Tibial nerve (tissue), 4 donors: ENCODE measurements at places on chromosomes 7 and 10. TPM values are rescaled to one million over a fixed set of nuclear protein-coding genes. Genes with fewer than 3 reads are reported as not detected.

- H3K4me3 ChIP-seq, result no peak overlapping the region
- no peaks in the 10 kb centered on the region for H3K36me3 ChIP-seq
- no peaks in the 10 kb centered on the region for H3K27me3 ChIP-seq
These were observed 4.7 kb upstream of the LOXL4 start for GRCh38 chr10:98272656-98273055.

GRCh38 chr10:103397191-103397825, 882 bp downstream of the PDCD11 start:
- peak overlapping the region; percentile 78 for H3K4me3 ChIP-seq
- peaks cover 49% of the 10 kb centered on the region for H3K4me1 ChIP-seq
- H3K27ac ChIP-seq, result no peak overlapping the region
- DNase-seq, result no peak
- peaks cover 5% of the 10 kb centered on the region for H3K36me3 ChIP-seq

DNA sequence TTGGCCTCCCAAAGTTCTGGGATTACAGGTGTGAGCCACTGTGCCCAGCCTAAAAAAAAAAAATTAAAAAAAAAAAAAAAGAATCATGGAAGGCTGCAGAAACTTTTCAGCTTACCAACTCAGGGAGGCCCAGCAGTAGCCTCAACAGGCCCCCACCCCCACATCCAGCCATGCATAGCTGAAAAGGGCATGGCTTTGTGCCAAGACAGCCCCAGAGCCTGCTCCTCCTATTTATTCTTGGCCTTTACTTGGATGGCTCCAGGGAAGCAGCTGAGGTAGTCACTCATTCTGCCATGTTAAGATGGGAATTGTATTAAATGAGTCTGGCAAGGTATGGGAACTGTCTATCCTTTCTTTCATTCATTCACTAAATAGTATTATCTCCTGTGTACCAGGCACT, 13.7 kb upstream of the CNNM2 start:
- H3K4me3 ChIP-seq, result no peak overlapping the region
- H3K36me3 ChIP-seq, result no peaks in the 10 kb centered on the region
- no peaks in the 10 kb centered on the region for H3K4me1 ChIP-seq
- no peaks in the 10 kb centered on the region for H3K27me3 ChIP-seq
- no peak overlapping the region for H3K27ac ChIP-seq
- DNase-seq, result no peak

- H3K4me3 ChIP-seq, result no peak overlapping the region
- no peaks in the 10 kb centered on the region for H3K4me1 ChIP-seq
- H3K36me3 ChIP-seq, result no peaks in the 10 kb centered on the region
- no peaks in the 10 kb centered on the region for H3K27me3 ChIP-seq
These were observed 65.8 kb downstream of the BLNK start for GRCh38 chr10:96205580-96205979.

Gene CALY
- 1.2 TPM for total RNA-seq

Gene GPNMB
- total RNA-seq, result 156 TPM

DNA sequence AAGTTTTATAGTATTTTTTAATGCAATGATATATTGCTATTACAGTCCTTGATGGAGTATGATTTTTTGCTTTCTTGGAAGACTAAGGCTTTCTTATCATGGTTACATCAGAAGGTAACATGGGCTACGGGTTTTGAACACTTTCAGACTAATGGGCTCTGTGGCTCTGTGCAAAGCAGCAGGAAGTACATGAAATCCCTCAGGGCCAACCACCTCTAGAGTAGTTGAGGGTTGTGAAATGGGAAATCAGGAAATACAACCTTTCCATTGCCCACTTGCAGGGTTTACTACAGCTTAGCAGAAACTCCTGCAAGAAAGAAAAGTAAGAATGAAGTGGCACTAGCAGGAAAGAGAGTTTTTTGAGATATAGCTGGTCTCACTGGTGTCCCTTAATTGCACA, 853.5 kb downstream of the KCNMA1 start:
- H3K27ac ChIP-seq, result no peak overlapping the region
- H3K27me3 ChIP-seq, result no peaks in the 10 kb centered on the region
- no peaks in the 10 kb centered on the region for H3K4me1 ChIP-seq
- H3K4me3 ChIP-seq, result no peak overlapping the region
- H3K36me3 ChIP-seq, result no peaks in the 10 kb centered on the region

Gene POLD2
- total RNA-seq, result 81.6 TPM

- peaks cover 74% of the 10 kb centered on the region for H3K36me3 ChIP-seq
- H3K4me3 ChIP-seq, result no peak overlapping the region
- no peaks in the 10 kb centered on the region for H3K4me1 ChIP-seq
- H3K27ac ChIP-seq, result no peak overlapping the region
- H3K27me3 ChIP-seq, result no peaks in the 10 kb centered on the region
These were observed 21.5 kb downstream of the RPP38 start for GRCh38 chr10:15118615-15119014.

DNA sequence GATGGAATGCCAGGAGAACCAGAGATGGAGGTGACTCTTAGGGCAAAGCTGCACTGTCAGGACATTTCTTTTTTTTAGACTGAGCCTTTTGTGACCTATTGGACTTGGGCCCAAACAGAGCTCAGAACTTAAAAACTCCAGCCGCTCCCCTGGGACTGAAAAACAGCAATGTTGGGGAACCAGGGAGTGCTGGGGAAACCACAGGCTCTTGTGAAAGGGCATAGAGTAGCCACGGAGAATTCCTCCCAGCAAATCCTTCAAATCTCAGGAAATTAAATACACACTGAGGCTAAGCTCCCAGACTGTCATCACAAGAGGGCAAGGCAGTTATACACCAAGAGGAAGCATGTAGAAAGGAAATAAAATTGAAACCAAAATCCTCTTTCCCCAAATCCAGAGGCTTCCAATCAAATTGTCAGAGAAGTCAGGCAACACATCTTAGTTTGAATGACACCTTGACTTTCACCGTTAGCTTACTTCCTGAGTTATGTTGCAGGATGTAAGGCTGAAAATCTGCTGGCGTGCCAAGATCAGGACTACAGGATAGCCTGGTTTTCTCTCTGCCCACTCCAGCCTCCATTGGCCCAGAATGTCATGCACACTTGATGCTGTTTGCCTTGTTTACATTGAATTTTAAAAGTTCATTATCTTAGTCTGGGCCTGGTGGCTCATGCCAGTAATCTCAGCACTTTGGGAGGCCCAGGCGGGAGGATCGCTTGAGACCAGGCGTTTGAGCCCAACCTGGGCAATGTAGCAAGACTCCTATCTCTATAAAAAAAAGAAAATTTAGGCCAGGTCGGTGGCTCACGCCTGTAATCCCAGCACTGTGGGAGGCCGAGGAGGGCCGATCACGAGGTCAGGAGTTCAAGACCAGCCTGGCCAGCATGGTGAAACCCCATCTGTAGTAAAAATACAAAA, 2.6 kb upstream of the RFC2 start:
- H3K4me3 ChIP-seq, result no peak overlapping the region
- no peaks in the 10 kb centered on the region for H3K36me3 ChIP-seq
- no peaks in the 10 kb centered on the region for H3K27me3 ChIP-seq
- peak overlapping the region; percentile 91 for H3K27ac ChIP-seq

- no peaks in the 10 kb centered on the region for H3K36me3 ChIP-seq
- DNase-seq, result no peak
- no peak overlapping the region for H3K4me3 ChIP-seq
- H3K4me1 ChIP-seq, result no peaks in the 10 kb centered on the region
- H3K27ac ChIP-seq, result no peak overlapping the region
- no peaks in the 10 kb centered on the region for H3K27me3 ChIP-seq
These were observed 1371.6 kb upstream of the CELF2 start for GRCh38 chr10:9645928-9646600.

Gene VAX1
- not detected for total RNA-seq

- H3K36me3 ChIP-seq, result no peaks in the 10 kb centered on the region
- no peak for DNase-seq
- H3K4me3 ChIP-seq, result no peak overlapping the region
- no peaks in the 10 kb centered on the region for H3K27me3 ChIP-seq
- peaks cover 25% of the 10 kb centered on the region for H3K4me1 ChIP-seq
These were observed 34.8 kb downstream of the CDH23 start for GRCh38 chr10:71431239-71432100.

- H3K27me3 ChIP-seq, result no peaks in the 10 kb centered on the region
- DNase-seq, result no peak
- no peak overlapping the region for H3K4me3 ChIP-seq
- peaks cover 10% of the 10 kb centered on the region for H3K4me1 ChIP-seq
- no peak overlapping the region for H3K27ac ChIP-seq
These were observed 20.8 kb downstream of the CCDC6 start for GRCh38 chr10:59885430-59886134.

DNA sequence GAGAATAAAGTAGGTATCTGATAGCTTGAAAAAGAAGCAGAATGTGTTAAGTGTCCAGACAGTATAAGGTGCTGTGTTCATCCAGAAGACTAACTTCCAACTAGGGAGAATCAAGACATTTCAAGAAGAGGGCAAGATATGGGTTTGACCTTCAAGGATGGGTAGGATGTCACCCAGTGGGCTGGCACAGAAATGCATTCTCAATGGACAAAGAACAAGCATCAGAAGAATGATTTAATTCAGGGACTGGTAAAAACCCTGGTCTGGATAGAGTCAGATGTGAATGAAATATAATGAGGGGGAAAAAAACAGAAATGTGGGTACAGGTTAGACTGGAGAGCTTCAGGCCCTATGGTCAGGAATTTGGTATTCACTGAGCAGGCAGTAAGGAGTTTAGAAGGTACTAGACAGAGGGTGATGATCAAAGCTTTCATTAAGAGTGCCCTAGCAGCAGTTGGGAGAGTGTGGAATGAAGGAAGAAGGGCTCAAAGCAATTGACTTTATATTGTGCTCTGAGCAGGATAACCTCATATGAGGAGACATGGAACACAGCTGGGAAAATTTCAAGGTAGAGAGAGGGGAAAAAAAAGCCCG, 180.7 kb upstream of the ANK3 start:
- peak overlapping the region; percentile 31 for H3K27ac ChIP-seq
- no peak for DNase-seq
- H3K4me3 ChIP-seq, result peak overlapping the region; percentile 13
- H3K4me1 ChIP-seq, result no peaks in the 10 kb centered on the region

Gene MMD2
- total RNA-seq, result not detected

Gene CYP2C19
- not detected for total RNA-seq

DNA sequence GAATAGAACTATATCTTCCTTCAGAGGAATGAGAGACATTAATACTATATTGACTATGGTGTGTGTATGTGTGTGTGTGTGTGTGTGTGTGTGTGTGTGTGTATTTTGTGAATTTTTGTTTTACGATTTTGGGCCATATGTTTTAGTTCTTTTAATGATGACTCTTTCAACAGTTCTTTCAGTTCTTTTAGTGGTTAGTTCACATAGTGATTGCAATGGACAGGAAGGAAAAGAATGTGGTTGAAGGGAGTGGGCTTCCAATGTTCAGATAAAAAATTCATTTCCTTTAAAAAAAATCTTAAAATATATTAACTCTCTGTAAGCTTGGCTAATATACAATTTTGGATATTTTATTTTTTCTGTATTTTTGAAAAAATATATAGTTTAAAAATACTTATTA, 315.7 kb upstream of the DGKB start:
- no peaks in the 10 kb centered on the region for H3K36me3 ChIP-seq
- H3K4me3 ChIP-seq, result no peak overlapping the region
- no peak overlapping the region for H3K27ac ChIP-seq
- no peaks in the 10 kb centered on the region for H3K4me1 ChIP-seq
- H3K27me3 ChIP-seq, result no peaks in the 10 kb centered on the region
- DNase-seq, result no peak

DNA sequence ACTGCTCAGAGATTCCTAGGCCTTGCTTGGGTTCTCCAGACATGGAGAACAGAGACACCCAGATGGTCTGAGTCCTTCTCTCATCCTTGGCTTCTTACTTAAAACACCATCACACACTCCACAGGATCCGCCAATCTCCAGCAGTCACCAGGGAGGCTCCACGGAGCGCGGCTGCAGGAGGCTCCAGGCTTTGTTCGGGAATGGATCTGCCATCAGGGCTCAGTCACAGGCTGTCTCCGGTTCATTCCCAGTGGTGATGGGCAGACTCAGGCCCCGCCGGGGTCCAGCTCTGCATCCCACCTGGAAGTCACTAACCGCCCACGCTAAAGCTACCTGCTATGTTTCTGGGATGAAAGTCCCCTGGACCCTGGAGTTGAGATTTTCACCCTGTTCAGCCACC, 312.9 kb downstream of the TCERG1L start:
- H3K27me3 ChIP-seq, result no peaks in the 10 kb centered on the region
- H3K4me3 ChIP-seq, result no peak overlapping the region
- no peak for DNase-seq

Gene RBM20
- total RNA-seq, result 2.5 TPM
